ENCODE measurements at places on chromosomes 6 and 20.

DNA sequence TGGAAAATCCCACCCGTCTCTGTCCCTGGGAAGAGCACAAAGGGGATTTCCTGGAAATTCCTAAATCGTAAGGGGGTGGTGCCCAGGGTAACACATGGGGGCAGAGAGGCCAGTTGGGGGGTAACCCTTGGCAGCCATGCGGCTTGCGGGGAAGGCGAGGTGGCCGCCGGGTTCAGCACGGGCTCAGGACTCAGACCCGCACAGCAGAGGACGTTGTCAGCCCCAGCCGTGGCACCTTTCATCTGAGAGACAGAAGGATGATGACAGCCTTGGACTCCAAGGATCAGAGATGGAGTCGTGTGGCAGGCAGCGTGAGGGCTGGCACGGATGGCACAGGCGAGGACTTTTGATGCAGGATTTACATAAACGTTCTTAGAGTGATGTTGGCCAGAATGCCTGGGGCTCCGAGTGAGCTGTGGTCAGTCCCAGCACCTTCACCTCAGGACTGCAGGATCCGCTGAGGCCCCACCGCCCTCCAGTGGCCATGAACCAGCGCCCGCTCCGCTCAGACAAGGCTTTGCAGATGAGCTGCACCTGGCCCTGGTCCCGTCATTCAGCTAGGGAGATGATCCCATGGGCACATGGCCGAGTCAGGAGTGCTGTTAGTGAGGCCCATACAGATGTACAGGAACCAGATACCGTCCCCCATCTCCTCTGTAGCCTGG is 190.3 kb downstream of the TAF4 start:
- no peak for DNase-seq

DNA sequence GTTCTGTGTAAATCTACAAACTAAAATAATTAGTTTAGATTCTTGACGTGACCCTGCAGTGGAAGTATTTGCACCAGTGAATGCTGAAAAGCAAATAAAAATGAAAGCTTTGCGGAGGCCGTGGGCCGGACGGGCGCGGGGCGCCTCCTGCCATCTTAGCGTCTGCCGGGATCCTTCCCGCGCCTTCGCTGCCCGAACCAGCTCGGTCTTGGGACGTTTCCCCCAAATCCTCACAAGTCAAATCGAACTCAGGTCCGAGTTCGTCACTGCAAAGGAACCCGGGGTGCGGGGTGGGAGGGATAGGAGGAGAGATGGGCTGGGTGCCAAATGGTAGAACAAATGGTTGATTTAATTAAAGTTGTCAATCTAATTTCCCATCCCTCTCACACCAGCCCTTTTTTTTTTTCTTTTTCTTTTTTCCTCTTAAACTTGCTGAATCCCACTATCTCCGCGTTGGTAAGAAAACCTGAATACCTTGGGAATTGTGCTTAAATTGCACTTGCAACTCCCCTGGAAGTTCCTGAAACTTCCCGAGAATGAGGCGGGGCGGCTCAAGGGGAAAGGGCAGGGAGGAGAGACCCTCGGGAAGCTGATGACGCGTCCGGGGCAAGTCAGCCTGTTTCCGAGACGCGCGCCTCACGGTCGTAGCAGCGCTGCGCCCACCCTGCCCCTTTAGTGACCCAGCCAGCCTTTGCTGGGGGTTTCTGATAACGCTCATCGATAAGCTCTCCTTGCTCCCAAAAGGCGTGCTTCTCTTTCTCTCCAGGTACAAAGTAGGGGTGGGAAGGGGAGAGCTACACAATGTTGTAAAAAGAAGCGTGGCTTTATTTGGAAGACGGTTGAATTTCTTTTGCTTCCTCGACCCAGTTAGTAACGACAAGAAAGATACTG is 1.8 kb downstream of the GJA1 start:
- no peak for DNase-seq

GRCh38 chr20:15047042-15047441 is 709.6 kb upstream of the FLRT3 start:
- DNase-seq: no peak

DNA sequence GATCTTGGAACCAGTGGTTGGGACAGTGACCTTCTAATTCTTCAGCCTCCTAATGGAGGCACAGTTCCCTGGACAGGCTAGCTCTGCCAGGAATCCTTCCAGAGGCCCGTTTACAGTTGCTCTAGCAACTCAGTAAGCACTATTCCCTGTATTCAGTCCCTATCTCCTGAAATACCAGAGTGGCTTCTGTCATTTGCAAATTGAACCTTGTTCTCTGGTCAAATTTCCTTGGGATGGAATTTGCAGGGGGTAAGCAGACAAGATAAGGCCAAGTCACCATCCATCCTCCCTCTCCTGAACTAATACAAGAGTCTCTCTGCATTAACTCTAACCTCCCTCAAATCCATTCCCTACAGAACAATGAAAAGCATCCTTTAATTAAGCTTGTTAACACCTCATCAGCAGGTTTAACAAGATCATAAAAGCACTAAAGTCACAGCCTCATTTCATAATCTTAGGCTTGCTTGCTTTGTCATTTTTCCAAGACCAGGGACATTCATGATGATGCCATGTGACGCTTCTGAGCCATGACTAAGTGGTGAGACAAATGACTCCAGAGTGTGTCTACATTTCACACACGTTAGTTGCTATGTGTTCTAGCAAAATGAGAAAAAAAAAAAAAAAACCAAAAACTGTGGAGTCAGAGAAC is 37.1 kb downstream of the SLC22A23 start:
- no peak for DNase-seq

DNA sequence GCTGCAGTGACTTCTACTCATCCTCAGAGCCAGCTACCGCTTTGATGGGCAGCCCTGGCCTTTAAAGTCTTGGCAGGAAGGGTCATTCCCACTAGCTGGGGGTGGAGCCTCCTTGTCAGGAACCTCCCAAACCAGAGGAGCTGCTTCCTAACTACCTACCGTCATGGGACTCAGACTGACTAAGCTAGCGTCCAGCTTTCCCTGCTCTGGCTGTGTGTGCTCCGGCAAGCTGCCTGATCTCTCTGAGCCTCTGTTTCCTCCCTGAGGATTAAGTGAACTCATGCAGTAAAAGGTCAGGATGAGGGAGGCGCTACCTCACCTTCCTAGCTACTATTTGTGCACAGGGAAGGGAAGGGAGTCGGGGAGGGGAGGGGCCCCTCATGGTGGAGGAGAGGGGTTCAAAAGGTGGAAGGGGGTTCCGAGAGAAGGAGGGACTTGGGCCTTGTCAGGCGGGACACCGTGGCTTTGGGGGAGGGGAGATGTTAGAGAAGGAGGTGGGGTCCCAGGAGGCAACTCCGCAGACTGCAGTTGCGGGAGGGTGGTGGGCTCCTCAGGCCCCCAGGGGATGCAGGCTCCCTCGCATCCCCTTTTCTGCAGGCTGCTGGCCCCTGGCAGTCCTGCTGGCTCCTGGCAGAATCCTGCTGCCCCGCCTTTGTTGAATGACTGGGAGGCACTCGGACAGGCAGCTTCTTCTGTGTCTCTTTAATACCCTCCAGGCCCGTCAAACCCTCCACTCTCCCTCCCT is 9.8 kb downstream of the DUSP15 start:
- no peak for DNase-seq

DNA sequence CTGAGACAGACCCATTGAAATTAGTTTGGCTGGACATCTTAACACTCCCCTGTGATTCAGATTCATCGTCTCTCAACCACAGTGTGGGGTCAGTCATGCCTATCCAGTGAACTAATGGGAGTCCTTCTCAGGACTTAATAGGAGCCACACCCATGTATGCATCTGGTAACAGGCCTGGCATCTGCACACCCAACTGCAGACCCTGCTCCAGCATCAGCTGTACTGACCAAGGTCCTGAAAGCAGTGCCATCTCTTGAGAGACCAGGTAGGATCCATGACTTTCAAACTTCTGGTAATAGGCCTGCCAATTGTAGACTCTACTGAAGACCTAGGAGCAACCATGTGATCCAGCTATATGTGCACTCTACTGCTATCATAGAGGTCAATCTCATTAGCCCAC is 363.6 kb upstream of the POU3F2 start:
- no peak for DNase-seq

DNA sequence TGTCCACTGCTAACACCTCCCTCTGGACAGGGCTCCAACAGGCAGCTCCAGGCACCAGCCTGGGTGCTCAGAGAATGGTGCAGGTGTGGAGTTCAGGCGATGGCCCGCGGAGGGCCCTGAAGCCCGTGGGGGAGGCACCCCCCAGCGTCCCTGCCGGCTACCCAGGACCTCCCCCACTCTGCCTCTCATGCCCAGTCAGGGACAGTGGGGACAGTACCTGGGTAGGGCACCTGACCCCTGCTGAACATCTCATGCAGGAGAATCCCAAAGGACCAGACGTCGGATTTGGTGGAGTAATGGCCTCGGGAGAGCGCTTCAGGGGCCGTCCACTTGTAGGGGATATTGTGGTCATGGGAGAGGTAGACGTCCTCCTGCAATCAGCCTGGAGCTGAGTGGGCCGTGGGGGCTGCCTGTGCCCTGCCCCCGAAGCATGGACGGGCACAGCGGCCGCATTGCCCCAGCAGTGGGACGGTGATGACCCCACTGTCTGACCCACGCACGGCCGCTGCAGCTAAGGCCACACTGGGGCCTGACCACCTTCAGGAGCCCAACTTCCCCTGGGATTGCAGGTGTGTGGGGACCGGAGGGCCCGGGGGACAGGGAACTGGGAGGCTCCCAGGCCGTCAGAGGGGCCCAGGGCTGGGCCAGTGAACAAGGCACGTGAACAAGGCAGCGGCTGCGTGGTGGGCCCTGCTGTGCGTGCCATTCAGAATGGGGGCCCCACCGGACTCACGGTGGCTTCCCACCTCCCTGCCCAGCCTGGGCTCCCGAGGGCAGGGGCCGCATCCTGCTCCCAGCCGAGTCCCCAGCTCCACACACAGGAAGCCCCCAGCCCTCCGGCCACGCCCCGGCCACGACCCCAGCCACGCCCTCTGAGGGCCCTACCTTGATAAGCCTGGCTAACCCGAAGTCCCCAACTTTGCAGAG is 7.1 kb downstream of the PTK6 start:
- no peak for DNase-seq

DNA sequence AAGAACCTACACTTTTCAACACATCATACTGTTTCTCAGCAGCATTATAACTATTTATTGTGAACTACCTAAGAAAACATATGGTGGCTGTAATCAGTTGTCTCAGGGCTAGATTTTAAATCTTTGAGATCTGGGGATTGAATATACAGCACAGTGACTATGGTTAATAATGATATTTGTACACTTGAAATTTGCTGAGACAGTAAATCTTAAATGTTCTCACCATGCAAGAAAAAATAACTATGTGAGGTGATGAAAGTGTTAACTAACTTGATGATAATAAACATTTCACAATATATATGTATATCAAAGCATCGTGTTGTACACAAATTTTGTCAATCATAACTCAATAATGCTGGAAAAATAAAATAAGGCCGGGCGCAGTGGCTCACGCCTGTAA is 113.8 kb downstream of the ATXN1 start:
- no peak for DNase-seq
